ENCODE measurements at places on chromosomes 2 and 18.

- DNase-seq = no peak
These were observed 171.5 kb upstream of the SIX2 start for GRCh38 chr2:45180779-45181178.

GRCh38 chr2:126863336-126864015 is 35.2 kb upstream of the TEX51 start:
- no peak for DNase-seq

- DNase-seq = no peak
These were observed 251.6 kb upstream of the APCDD1 start for GRCh38 chr18:10202845-10203321.

DNA sequence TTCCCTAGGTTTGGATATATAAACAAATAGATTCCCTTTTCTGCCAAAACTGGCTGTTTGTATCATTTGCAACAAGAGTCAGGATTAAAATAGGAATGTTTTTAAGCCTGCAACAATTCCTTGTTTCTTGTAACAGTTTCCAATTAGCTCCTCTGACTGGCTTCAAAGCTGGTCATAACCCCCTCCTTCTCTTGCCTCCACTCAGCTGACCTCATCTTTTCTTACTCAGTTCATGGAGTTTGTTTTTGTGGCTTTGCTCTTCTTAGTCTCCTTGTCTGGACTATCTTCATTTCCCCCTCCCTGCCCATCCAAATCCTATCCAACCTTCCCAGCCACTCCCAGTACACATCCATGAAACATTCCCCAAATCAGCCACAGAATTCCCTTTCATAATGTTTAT is 14.3 kb upstream of the RAPH1 start:
- DNase-seq = no peak

- no peak for DNase-seq
These were observed 3.6 kb downstream of the LDLRAD4 start for GRCh38 chr18:13221869-13222855.

Data from activated CD4-positive, alpha-beta T cell treated with anti-CD3 and anti-CD28 coated beads for 1 hour (primary cell).